Activated B cell treated with CpG ODN at 0.5 μM for 24 hours (primary cell): ENCODE measurements at places on chromosomes 3 and 15. TPM values are rescaled to one million over a fixed set of nuclear protein-coding genes. Genes with fewer than 3 reads are reported as not detected.

The MAN2A2 gene
- 115 and 133 TPM in 2 replicates for total RNA-seq

The ROPN1 gene
- total RNA-seq, result not detected in 2 replicates

The TNNC1 gene
- 0.32 TPM in 1 of 2 replicates, not detected in the other for total RNA-seq

The TNIK gene
- total RNA-seq, result 2.0 and 2.5 TPM in 2 replicates

DNA sequence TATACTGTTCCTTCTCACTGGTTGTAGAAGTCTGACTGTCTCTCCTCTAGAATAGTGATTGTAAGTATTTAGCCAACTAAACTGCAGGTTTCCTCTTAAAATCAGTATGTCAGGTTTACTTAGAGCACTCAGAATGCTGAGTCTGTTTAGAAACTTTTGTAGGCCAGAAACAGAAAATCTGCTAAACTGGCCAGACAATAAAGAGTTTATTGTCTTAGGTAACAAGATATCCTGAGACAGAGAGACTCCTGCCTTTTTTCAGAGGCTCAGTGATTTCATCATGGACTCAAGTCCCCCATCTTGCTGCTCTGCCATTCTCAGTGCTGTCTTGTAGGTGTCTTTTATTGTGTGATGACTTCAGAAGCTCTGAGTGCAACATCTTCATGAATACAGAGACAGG is 279.0 kb downstream of the MFSD1 start:
- H3K4me1 ChIP-seq, result no peaks in the 10 kb centered on the region
- no peak overlapping the region for H3K4me3 ChIP-seq
- DNase-seq, result no peak
- no peaks in the 10 kb centered on the region for H3K36me3 ChIP-seq

- H3K27ac ChIP-seq, result no peak overlapping the region
- H3K4me1 ChIP-seq, result no peaks in the 10 kb centered on the region
- H3K36me3 ChIP-seq, result no peaks in the 10 kb centered on the region
These were observed 31.2 kb upstream of the SRGAP3 start for GRCh38 chr3:9280451-9281219.

GRCh38 chr3:58520403-58521335 is 16.3 kb downstream of the ACOX2 start:
- peaks cover 1% of the 10 kb centered on the region for H3K27me3 ChIP-seq
- H3K4me3 ChIP-seq, result no peak overlapping the region
- DNase-seq, result no peak

DNA sequence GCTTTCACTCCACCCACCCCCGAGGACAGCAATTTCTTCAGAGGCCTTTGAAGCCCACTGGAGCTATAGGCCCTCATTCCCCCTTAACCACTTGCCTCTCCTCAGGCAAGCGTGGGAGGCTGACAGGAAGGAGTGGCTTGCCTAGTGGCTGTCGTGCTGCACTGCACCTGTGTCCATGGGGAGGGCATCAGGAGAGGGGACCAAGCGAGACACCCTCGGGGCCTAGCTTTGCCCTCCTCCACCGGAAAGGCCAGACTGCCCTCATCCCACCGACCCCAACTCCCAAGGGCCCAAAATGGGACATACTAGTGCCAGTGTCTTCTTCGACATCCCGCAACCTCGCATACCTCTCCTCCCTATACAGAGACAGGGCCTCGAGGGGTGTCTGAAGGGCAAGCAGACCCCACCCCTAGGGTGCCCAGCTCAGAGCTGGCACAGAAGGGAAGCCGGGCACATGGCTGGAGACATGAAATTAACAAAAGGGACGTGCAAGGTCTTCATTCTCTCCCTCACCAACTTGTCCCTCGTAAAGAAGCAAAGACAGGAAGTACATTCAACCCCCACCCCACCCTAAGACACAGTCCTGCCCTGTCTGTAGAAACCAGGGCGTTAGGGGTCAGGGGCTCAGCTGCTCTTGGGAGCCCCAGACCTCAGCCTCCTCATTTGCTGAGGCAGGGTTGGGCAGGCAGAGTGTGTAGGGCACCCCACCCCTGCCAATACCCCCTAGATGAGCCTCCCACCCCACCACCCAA is 24.3 kb downstream of the VIPR1 start:
- no peak overlapping the region for H3K4me3 ChIP-seq
- DNase-seq, result no peak
- H3K27ac ChIP-seq, result no peak overlapping the region
- no peaks in the 10 kb centered on the region for H3K27me3 ChIP-seq

DNA sequence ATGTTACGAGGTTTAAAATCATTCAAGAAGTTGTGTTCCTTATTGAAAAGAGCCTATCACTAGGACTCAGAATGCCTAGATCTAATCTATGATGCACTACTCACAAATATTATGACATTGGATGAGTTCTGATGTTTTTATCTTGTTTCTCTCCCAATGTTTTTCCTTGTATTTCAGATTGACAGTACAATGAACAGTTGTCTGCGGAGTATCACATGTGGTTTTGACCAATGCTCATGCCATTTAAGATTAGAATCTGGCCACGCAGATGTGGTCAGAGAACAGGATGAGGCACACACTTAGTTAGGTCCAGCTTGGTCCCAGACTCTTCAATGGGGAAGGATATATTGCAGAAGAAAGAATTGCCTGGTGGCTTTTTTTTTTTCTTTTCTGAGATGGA is 25.6 kb upstream of the CCDC50 start:
- peaks cover 2% of the 10 kb centered on the region for H3K36me3 ChIP-seq
- peaks cover 36% of the 10 kb centered on the region for H3K4me1 ChIP-seq
- H3K27ac ChIP-seq, result no peak overlapping the region
- no peak for DNase-seq

DNA sequence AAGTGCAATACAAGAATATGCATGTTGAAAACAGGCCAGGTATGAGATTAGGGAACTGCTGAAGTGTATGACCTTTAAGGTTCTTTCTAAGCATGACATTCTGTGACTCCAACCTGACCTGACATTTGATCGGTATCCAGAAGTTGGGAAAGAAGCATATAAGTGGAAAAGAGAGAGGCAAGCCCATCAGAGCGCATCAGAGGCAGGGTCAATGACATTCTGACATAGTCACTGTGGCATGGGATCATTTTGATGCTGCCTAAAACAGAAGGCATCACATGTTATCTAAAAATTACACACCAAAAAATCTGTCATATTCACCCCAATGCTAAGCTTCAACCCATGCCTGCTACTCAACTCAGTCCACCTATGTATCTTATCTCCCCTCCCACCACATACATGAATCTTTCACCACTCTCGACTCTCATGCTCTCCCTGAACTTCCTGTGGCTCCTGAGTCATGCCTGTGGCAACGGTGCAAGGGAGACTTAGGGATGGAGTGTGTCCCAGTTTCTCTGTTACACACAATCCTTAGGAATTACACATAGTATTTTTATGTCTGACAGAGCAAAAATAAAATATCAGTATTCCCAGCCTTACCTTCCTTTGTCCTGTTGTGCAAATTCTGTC is 20.5 kb upstream of the LRRN1 start:
- H3K27me3 ChIP-seq, result no peaks in the 10 kb centered on the region
- no peak overlapping the region for H3K27ac ChIP-seq
- no peak overlapping the region for H3K4me3 ChIP-seq
- H3K36me3 ChIP-seq, result peaks cover 4% of the 10 kb centered on the region
- H3K4me1 ChIP-seq, result no peaks in the 10 kb centered on the region

DNA sequence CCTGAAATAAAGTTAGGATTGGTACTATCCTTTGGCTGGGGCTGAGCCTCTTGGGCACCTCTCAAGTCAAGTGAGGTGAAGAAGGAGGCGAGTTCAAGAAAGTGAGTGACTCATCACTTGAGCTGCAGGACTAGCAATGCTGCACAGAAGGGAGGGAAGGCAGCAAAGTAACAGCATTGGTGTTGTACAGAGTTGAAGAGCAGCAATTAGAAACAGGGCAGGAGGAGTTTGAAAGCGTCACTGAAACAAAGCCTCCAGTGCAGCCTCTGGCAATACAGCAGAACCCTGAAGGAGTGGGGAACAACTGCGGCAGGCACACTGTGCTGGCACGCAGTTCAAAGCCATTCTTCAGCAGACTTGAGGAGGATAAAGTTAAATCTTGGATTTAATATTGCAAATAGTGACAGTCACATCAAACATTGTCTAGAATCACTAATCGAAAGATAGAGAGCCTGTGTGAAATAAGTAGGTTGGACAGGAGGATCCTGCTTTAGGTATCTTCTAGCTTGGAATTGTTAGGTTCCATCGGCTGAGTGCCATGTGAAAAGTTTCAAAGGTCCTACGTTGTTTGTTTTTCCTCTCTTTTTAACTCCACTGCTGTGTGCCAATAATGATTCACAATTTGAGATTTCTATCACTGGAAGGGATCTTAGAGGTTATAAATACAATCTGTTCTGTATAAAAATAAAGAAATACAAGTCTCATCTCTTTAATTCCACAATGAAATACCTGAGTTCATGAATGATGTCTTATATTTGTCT is 479.8 kb downstream of the NAALADL2 start:
- DNase-seq, result no peak
- H3K36me3 ChIP-seq, result no peaks in the 10 kb centered on the region
- no peaks in the 10 kb centered on the region for H3K4me1 ChIP-seq
- no peak overlapping the region for H3K27ac ChIP-seq
- no peak overlapping the region for H3K4me3 ChIP-seq

DNA sequence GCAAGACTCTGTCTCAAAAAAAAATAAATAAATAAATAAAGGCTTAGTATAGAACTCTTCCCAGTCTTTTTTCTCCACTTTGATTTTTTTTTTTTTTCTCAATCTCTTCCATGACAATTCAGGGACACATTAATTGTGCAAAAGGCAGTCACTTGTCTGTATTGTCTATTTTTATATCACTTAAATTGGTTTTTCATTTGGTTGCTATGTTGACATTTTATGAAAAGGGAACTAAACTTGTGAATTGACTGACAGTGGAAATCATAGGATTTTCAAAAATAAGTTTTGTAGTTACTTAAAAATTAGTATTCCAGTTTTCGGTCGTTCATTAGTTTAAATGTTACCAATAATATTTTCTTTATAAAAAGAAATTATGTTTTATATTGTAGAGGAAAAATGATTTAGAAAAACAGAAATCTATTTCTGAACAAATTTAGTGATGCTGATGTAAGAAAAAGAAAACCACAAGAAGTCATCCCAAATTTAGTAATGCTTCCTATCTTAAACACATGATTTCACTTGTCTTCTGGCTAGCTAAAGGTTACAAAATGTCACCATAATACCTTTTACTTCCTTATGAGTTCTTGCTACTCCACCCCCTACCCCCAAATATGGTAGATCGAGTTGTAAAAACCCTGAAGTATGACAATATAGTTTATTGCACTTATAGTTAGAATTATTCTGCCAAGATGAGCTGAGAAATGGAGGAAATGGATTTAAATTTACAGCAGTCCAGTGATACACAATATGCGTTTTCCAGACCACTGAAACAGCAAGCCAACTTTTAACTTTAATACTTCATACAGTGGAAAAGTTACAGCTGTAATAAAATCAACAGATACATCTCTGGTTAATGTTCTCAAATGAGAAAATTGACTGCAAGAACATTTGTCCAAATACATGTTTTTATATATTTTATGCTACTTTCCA is 37.0 kb downstream of the PPARG start:
- no peak overlapping the region for H3K27ac ChIP-seq
- H3K4me3 ChIP-seq, result no peak overlapping the region
- H3K4me1 ChIP-seq, result no peaks in the 10 kb centered on the region
- H3K36me3 ChIP-seq, result no peaks in the 10 kb centered on the region
- DNase-seq, result no peak

DNA sequence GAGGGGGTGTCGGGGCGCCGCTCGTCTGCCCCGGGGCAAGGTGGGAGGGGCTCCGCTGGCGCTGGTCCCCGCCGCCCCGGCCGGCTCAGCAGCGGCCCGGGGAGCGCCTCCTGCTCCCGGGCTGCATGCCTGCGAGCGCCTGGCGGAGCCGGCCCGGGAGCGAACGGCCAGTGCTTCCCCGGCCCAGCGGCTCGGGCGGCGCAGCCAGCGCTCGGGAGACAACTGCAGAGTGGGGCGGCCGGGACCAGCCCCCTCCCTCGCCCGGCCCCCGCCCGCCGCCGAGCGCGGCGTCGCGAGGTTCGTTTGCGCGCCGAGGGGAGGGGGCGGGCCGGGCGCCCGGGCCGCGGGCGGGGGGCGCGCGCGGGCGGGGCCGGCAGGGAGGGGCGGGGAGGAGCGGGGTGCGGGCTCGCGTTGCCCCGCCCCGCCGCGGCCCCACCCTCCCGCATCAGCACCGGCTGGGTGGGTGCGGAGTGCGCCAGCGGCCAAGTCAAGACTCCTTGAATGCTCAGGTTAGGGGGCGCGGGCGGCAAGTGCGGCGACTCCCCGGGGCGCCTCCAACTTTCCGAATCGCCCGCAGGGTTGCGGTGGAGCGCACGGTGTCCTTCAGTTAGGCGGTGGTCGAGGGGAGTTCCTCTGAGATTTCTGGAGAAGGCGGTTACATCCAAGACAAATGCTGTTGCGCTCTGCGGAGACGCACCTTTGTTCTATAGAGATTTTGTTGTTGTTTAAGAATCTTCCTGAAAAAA is at the start of gene RGMA:
Gene RGMA, minus strand, starts transcription at position 231 of the 746 bp plus-strand sequence. CDS start 279 bp downstream, outside the sequence.
- no peak within 1 kb of the TSS for H3K27ac ChIP-seq
- no peaks in the 10 kb centered on the region for H3K36me3 ChIP-seq
